ENCODE measurements at places on chromosomes 3 and 15.

GRCh38 chr3:180657094-180657493 lies 22.2 kb downstream of the CCDC39 start:
- DNase-seq, result no peak

DNA sequence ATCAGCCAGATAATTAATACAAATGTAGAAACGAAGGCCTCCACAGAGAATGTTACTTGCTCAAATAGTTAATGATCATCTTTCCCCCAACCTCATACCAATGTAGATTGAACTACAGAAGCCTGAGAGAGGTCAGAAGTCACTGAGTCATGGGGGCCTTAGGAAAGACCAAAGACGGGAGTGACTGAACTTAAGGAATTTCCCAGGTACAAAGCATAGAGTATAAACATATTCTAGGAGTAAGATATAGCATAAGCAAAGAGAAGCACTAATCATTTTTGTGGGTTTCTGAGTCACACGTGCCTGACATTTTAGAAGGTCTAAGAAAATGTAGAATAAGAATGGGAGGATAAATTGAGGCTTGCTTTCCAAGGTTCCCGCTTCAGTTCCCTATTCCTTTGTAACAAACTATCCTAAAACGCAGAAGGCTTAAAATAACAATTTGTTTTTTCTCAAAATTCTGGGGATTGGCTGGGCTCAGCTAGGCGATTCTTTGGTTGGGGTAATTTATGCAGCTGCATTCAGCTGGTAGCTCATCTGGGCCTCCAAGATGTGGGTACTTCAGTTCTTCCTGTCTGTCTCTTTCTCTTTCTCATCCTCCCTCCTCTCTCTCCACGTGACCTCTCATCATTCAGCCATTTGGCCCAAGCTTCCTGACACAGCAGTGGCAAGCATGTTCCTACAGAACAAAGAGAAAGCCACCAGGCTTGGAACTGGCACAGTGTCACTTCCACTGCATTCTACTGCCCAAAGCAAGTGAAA lies 422.6 kb downstream of the FOXP1 start:
- DNase-seq, result no peak

DNA sequence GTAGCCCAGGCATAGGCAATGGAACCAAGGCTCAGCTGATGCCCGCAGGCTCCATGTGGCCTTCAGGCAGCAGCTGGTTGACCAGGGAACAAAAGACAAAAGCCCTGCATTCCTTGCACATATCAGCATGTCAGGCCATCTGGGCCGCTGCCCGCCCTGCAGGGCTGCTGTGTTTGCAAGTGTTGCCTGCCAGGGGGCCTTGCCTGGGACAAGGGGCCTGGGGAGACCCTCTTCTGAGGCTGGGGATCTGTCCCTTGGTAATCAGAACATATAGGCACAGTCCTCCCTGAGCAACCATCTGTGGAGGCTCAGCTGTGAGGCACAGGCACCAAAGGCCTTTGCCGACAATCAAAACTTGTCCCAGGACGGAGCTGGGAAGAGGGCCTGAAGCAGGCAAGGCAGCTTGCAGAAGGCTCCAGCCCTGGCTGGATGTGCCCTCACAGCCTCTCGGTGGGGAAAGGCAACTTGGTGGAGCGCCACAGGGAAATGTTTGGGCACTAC lies 138.2 kb downstream of the TPRA1 start:
- no peak for DNase-seq

DNA sequence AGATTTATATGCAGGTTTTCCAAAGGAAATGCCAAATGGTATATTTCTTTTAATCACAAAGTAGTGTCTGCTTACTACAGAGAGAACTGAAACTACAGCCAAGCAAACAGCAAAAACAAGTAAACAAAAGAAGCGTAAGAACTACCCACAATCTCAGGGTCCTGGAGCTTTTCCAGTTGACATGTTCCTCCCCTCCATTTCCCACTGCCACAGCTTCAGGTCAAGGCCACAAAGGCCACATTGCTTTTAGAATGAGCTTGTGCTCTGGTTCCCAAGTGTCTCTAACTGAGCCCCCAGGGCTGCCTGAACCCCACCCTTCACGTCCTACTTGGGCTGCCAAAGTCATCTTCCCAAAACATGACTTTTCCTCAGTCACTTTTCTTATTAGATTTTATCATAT lies 24.1 kb downstream of the CTDSPL start:
- no peak for DNase-seq

DNA sequence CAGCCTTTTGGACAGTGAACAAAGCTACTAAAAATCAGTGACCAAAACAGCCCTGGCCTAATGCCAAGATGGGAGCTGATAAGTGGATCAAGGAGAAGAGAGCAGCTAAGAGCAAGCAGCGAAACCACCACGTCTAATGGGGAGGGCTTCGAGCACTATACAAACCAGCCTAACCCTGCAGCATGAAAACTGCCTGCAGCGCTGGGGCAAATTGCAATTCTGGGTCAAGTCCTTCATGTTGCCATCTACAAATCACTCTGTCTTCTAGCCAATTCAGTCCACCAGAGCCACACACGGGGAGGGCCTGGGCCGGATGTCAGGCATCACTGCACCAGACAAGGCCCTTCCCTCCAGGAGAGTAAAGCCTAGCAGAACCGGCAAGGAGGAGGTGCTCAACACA lies 30.5 kb upstream of the SPATA12 start:
- DNase-seq, result no peak

DNA sequence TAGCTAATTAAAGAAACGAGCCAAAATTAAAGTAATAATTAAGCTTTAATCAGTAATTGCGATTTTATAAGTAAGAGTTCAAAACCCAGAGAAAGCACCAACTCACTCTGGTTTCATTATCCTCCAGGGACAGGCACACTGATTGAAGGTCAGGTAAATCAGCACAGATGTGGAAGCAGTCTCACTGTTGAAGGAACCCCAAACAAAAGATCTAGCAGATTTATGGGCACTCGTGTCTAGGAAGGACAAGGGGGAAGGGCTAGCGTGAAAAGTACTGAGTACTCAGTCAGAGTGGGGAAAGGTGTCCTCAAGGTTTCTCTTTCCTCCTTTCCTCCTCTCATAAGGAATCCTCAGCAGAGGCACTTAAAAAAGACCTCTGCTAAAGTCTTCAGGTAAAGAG lies 320.1 kb downstream of the PYDC2 start:
- DNase-seq, result no peak
